ENCODE measurements at places on chromosomes 4 and X.

DNA sequence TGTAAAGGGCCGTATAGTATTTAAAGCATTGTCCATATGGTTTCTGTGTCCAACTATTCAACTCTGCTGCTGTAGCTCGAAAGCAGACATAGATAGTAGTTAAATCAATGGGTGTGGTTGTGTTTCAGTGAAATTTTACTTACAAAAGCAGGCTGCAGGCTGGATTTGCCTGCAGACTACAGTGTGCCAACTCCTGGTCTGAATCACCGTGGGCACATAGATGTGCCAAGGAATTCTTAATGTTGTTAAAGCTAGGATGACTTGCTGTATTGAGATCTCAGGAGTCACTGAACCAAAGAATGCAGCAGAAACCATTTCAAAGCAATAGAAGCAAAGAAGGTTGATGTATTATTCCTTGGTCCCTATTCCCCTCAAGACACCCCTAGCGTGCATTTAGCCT is 379.0 kb downstream of the STIM2 start:
- DNase-seq = no peak

GRCh38 chr4:996997-997374 is 3.8 kb upstream of the SLC26A1 start:
- DNase-seq = no peak

- DNase-seq = no peak
Observed at GRCh38 chrX:44344687-44345086, 1.2 kb upstream of the EFHC2 start.

GRCh38 chrX:22345884-22346283 is 73.2 kb downstream of the CBLL2 start:
- no peak for DNase-seq

DNA sequence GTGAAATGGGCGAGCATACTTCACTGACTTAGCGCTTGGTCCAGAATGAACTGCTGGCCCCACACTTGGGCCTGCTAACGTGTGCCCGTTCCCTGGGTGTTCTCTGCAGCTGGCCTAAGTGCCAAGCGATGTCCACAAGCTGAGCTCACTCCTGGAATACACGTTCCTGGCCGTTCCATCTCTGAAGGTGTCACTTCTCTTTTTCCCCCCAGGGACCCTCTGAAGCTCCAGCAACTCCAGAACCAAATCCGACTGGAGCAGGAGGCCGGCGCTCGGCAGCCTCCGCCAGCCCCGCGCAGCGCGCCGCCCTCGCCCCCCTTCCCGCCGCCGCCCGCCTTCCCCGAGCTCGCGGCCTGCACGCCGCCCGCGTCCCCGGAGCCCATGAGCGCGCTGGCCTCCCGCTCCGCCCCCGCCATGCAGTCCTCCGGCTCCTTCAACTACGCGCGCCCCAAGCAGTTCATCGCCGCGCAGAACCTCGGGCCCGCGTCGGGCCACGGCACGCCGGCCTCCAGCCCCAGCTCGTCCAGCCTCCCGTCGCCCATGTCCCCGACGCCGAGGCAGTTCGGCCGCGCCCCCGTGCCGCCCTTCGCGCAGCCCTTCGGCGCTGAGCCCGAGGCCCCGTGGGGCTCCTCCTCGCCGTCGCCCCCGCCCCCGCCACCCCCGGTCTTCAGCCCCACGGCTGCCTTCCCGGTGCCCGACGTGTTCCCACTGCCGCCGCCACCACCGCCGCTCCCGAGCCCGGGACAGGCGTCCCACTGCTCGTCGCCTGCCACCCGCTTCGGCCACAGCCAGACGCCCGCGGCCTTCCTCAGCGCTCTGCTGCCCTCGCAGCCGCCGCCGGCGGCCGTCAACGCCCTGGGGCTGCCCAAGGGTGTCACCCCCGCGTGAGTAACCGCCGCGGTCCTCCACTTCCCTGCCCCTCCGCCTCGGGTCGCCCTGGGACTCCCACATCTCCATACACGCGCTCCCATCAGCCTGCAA is 132.3 kb downstream of the CBR4 start:
- DNase-seq = no peak

DNA sequence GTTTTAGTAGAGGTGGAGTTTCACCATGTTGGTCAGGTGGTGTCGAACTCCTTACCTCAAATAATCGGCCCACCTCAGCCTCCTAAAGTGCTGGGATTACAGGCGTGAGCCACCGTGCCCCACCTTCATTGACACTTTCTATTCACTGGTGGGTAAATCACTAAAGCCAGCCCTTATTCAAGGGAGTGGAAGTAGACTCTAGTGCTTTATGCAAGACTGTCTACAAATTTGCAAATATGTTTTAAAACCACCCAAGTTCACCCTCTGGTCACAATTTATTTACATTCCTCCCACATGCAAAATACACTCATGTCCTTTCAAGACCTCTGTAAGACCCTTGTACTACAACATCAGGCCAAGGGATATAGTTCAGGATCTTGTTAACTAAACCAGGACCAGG is 45.0 kb downstream of the SLC34A2 start:
- no peak for DNase-seq

DNA sequence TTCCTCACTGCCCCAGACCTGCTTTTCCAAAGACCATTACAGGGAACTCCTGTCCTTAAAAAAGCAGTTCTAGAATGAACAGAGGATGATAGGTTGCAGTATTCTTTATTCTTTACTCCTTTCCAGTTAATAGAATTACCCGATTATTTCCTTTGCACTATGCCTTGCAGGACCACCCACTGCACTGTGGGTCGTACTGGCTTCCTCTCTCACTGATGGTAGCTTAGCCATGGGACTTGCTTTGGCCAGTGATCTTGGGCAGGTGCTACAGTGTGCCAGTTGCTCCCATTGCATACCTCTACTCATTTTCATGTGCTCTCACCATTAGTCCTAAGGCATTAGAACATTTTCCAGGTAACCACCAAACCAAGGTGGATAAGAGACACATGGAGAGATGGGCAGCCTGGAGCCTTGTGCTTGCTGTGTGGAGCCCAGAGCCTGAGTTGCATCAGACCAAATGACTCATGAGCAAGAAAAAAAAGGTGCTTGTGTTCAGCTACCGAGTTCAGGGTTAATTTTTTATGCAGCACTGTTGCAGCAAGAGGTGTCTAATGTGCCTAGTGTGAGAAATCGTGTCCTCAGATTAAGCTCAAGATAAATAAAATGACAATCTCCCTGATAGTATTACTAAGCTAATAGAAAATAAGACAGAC is 7.6 kb upstream of the UNC5C start:
- DNase-seq = no peak

- no peak for DNase-seq
Observed at GRCh38 chrX:117743469-117744251, 372.9 kb downstream of the KLHL13 start.

DNA sequence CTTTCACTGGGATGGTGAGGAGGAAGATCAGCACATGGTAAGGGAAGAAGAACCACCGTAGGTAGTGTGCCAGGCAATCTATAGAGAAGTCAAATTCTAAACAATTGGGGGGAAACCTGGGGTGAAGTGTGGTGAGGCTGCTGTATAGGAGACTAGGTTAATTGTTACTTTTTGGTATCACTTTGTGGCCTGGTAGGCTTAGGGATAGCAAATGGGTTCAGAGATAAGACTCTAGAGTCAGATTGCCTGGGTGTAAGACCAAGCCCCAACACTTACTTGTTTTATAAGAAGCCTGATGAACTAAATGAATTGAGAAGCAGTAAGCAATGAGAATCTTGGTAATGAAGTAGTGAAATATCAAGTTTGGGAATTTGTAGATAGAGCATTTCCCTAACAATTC is 8.7 kb downstream of the SMAD1 start:
- no peak for DNase-seq

DNA sequence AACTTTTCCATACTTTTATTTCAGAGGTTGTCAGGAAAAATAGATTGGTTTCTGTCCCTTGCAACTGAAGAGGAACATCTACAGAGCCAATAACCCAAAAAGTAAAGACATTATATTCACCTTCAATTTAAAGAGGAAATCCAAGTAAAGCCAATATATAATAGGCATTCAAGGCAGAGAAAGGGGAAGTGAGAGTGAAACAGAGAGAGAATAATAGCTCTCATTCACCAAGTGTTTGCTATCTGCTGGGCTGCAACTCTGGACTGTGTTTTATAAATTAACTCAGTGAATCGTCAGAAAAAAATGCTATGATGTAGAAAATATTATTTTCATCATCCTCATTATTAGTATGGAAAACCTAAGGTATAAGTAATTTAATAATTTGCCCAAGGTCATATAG is 448.5 kb downstream of the TRAM1L1 start:
- no peak for DNase-seq

GRCh38 chr4:78592088-78592783 is 40.7 kb downstream of the ANXA3 start:
- no peak for DNase-seq

DNA sequence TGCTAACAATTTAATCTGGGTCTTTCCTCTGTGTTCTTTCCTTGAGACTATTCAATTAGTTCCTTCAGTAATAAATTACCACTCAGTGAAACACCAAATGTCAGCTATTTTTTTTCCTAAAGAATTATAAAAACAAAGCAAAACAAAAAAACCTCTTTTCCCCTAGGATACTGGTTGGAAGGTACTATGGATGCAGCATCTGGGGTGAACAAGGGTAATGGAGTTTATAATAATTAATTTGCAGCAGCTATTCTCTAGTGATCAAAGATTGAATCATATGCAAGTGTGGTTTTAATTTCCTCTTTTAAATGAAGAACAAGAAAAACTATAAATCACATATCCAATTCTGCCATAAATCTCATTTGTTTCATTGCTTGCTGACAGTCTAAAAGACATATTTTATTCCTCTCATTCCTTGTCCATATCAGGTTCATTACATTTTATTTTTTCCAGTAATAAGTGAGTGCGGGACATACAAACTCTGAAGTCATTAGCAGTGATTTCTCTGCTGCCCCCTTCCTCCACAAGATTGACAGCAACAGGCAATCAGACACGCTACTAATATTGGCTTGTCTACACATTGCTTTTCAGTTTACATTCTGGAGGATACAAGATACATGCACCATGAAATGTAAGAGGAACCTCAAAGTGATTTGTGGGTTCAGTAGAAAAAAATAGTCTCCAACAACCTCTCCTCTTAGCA is 1093.4 kb upstream of the SLIT2 start:
- no peak for DNase-seq

- DNase-seq = no peak
Observed at GRCh38 chr4:95170176-95170575, 378.6 kb downstream of the UNC5C start.

DNA sequence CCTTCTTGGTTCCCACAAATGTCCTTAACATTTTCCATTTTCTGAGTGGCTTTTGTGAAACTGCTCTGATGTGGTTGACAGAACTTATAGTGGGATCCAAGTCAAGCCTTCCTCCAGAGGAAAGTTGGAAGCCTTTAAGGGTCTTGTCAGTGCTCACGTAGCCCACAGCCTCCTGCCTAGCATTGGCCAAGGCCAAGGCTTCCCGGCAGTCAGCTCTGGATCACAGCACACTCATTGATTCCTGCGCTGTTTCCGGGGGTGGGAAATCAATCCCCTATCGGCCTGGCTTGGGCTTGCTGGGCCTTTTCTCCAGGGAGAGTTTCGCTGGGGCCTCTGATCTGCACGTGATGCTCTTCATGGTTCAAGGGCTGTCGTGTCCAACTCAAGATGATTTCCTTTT is 76.1 kb downstream of the SLC9A6 start:
- no peak for DNase-seq

- DNase-seq = no peak
Observed at GRCh38 chrX:96455078-96455477, 229.6 kb upstream of the DIAPH2 start.

- no peak for DNase-seq
Observed at GRCh38 chr4:98581126-98581525, 77.3 kb downstream of the TSPAN5 start.

DNA sequence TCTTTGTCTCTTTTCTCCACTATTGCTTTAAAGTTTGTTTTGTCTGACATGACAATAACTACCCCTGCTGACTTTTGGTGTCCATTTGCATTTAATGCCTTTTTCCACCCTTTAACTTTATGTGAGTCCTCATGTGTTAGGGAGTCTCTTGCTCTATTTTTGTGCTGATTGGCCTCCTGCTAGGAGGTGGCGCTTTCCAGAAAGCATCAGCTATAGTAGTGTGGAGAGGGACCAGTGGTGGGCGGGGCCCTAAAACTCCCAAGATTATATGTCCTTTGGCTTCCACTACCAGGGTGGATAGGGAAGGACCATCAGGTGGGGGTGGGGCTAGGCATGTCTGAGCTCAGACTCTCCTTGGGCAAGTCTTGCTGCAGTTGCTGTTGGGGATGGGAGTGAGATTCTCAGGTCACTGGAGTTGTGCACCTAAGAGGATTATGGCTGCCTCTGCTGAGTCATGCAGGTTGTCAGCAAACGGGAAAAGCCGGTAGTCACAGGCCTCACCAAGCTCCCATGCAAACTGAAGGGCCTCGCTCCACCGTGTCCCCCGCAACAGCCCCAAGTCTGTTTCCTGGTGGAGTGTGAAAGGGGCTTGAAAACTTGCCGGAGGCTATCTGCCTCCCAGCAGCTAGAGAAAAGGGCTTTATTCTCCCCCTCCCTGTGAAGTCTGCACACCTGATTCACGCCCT is 156.3 kb downstream of the CPEB2 start:
- DNase-seq = no peak

GRCh38 chr4:77074381-77074831 is 1.4 kb downstream of the CCNI start:
- no peak for DNase-seq

DNA sequence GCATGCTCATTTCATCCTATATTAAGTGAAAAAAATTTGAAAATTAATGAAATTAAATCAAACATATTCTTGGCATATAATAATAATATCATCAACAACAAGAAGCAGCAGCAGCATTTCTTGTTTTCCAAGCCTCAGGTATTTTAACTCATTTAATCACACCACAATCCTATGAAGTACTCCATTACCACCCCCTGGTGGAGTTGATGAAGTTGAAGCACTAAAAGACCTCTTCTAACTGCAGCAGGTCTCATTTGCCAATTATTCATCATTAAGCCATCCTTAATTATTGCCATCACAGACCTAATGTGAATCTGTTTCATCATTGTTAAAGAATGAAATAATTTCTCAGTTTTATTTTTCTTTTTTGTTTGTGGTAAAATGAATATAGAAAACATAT is 801.4 kb upstream of the GRID2 start:
- DNase-seq = no peak

All from NCI-H1930 (cell line).